ENCODE measurements at places on chromosomes 2 and 18.

- DNase-seq: no peak
Measured at GRCh38 chr2:26068602-26069298, 34.9 kb downstream of the RAB10 start.

DNA sequence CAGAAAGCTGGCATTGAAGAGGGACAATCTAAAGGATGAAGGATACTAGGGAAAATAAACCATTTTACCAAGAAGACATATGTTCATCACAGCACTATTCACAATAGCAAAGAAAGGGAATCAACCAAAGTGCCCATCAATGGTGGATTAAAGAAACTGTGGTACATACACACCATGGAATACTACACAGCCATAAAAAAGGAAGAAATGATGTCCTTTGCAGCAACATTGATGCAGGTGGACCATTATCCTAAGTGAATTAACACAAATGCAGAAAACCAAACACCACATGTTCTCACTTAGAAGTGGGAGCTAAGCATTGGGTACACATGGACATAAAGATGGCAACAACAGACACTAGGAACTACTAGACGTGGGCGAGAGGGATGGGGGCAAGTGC, 7.2 kb upstream of the MFF start:
- DNase-seq: no peak

GRCh38 chr18:49931179-49931578, 117.8 kb upstream of the ACAA2 start:
- no peak for DNase-seq

DNA sequence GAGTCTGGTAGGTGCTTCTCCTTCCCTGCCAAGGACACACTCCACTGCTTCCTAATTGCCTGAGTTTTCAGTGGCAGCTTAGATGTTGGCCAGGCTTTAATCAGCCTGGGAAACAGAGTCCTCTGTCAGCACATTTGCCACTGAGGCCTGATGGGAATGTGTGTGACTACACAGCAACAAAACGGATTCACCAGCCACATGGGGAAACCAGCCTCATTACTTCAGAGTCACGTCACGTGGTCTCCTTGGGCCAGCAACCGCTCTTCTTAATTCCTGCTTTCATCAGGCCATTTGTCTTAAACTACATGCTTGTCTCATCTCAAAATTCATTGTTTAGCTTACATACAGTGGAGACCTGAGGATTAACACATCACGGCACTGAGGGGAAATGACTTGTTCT, 93.9 kb upstream of the LTBP1 start:
- no peak for DNase-seq

DNA sequence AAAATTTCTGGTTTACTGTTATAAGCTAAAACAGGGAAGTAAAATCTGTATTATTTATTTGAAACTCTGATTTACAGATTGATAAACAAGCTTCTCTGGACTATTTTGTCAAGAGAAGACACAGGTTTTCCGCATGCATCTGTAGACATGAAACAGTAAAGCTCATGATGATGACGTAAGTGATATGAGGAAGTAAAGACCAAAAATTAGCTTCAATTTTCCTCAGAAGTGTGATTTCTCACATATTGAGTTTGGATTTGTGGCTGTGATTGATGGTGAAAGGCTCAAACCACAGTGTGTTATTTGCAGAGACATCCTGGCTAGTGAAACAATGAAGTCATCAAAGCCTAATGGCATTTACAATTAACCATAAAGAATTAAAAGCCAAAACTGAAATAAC, 12.6 kb upstream of the LONRF2 start:
- no peak for DNase-seq

- peak; percentile 26 for DNase-seq
Measured at GRCh38 chr18:26453386-26453901, 94.9 kb downstream of the KCTD1 start.

DNA sequence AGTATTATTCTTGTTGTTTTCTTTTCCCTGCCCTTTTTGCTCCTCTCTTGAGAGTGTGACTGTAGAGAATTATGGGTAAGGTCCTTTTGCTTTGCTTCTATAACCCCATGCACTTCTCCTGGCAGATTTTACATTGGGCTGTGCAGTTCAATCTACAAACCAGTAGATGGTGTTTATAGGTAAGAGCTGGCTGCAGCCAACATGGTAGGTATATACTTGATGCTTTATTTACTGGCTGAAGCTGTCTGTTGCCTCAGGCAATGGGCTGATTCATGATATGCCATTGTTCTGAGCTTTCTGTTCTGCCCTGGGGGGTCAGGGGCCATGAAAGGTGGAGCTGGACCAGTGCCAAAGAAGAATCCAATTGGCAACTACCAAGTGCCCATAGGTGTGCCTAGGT, 48.3 kb upstream of the MYL1 start:
- DNase-seq: no peak

GRCh38 chr18:33802955-33803354, 224.9 kb downstream of the ASXL3 start:
- DNase-seq: peak; percentile 94

DNA sequence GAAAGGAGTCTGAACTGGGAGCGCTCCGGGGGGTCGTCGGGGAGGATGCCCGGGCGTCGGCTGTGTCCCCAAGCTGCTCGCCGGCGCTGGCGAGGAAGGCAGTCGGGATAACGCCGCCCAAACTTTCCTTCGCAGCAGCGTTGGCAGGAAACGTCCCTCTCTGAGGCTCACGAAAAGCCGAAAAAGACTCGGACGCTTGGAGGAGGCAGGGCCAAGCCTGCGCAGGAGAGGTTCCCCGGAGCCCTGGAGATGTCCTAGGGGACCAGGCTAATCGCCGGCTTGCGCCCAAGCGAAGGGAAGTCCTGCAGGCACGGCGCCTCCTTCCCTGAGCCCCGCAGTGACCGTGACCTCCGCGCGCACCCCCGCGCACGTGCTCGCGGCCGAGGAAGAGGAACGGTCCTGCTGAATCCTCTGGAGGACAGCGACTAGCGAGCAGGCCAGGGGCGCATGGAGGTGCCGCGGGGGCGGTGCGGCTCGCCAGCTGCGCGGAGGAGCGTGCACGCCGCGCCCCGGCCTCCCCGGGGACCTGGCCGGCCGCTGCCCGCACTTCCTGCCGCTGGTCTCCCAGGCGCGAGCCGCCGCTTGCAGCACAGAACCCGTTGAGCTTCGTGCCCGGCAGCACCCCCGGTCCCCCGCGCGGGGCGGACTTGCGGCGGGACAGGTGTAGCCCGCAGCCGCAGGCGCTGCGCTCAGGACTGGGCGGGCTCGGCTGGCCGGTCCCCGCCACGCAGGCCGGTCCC, at the start of gene SH3RF3:
SH3RF3 (plus strand) TSS at position 590 of the 740 bp plus-strand sequence.
- no peak for DNase-seq

GRCh38 chr2:74374509-74375205, 5.5 kb downstream of the DCTN1 start:
- peak; percentile 51 for DNase-seq

DNA sequence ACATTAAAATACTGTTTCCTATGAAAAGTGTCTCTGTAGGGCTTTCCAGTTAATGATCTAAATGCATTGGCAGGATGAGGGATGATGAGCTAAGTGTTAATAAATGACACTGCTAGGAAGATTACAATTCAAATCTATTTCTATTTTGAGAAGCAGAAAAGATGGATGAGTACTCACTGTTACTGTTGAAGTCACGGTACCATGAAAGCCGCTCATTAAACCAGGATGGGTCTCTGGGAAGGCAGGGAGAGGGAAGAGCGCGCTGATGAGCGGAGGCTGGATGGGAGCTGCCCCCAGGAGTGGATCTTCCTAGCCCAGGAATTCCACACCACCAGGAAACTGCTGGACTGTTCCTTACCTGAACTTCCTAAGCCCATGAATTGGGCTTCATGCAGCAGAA, 27.1 kb upstream of the TXNDC2 start:
- no peak for DNase-seq

DNA sequence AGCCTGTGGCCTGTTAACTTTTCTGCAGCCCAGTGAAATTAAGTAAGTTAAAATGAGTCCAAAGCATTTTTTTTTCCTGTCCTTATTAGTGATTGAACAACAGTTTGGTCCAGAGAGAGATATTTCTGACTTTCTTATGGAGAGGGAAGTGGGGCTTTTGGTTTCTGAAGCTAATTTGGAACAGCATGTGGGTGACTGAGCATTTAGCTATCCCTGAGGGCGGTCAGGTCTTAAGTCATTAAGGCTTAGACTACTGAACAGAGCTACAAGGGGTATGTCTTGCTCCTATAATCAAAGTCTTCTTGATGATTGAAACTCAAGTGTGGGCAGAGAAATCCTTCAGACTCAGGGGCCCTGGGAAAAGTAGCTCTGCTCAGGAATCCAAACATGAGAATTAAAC, 14.0 kb downstream of the ARHGAP25 start:
- DNase-seq: no peak

GRCh38 chr18:34709104-34709503, 994 bp upstream of the DTNA start:
- no peak for DNase-seq

- no peak for DNase-seq
Measured at GRCh38 chr18:46320297-46320696, 216.1 kb downstream of the HAUS1 start.

DNA sequence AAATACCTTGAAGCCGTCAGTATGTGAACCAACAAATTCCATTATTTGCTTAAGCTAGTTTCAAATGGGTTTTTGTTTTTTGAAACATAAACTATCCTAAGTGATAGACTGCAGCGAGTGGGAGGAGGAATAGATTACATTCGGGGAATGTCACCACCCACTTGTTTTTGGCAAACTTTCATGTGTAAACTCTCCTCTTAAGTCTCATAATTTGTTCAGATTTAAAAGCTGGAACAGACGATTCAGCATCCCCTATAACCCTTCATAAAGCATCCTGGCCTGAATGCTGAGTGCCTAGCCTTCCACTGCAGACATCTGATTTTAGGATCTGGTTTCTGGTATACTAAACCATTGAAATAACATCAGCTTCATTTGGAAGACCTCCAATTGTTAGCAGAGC, 51.0 kb downstream of the CPO start:
- no peak for DNase-seq

GRCh38 chr2:198928026-198928425, 529.7 kb downstream of the SATB2 start:
- no peak for DNase-seq

Data from NCI-H2081 treated with DMSO at 0.1 percent for 48 hours (cell line).